ENCODE measurements at places on chromosomes 16 and 17.
A peak's percentile ranks its signal among the peaks of the same experiment; 100 is the strongest.

DNA sequence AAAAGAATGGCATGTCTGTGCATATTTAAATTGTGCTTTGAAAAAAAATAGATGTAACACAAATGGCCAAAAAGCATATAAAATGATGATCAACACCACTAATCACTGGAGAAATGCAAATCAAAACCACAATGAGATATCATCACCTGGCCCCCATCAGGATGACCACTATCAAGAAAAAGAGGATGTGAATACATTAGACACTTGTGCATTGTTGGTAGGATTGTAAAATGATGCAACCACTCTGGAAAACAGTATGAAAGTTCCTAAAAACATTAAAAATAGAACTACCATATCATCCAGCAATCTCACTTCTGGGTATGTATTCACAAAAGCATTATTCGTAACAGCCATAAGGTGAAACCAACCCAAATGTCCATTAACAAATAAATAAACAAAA is 91.5 kb downstream of the SPAG9 start:
- ATAC-seq, result no peak

DNA sequence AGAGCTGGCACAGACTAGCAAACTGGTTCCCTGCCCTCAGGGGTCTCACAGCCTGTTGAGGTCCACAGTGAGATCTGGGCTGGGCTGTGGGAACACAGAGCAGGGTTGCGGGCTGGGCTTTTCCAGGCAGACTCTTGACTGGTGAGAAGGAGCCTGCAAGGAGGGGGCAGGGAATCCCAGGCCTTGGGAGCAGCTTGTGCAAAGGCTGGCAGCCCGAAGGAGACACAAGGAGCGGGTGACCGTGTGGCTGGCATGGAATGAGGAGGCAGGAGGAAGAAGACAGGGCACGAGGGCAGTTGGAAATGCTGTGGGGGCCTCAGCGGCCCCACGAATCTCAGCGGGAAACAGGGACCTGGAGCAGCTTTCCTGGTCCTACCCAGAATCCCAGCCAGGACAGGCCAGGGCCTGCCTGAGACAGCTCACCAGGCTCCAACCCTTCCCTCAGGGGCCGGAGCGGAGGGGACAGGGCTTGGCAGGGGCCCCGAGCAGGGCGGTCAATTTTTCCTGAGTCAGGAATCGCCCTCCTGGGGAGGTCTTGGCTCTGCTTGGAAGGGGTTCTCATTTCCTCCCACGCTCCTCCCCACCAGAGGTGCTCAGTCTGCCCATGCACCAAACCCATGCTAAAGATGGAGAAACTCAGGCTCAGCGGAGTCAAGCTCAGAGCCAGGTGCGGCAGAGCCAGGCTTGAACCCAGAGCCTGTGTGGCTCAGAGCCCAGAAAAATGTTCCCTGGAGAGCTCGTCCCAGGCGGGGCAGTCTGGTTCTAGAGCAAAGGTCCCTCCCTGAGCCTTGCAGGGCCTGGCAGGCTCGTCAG is 9.2 kb upstream of the SNN start:
- no peak for ATAC-seq

GRCh38 chr17:66492561-66493005 is 190.2 kb downstream of the PRKCA start:
- ATAC-seq, result no peak

DNA sequence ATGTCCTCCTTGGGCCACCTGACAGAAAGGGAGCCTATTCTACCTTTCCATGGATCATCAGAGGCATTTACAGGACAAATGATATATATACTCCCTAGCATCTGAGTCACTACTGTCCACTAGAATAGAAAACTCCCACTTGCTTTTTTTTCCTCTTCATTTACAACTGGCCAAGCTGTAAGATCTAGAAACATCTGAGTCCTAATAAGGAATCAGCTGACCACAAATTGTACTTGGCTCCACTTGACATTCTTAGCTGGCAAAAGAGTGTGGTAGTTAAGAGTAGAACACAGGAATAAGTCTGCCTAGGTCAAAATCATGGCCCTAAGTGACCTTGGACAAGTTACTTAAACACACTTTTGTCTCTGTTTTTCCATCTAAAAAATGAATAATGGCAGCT is 5.2 kb downstream of the RUSF1 start:
- ATAC-seq, result no peak

GRCh38 chr17:77854759-77855745 is 103.5 kb upstream of the TNRC6C start:
- ATAC-seq, result no peak

GRCh38 chr16:81220349-81220748 is 18.1 kb upstream of the BCO1 start:
- ATAC-seq, result no peak

DNA sequence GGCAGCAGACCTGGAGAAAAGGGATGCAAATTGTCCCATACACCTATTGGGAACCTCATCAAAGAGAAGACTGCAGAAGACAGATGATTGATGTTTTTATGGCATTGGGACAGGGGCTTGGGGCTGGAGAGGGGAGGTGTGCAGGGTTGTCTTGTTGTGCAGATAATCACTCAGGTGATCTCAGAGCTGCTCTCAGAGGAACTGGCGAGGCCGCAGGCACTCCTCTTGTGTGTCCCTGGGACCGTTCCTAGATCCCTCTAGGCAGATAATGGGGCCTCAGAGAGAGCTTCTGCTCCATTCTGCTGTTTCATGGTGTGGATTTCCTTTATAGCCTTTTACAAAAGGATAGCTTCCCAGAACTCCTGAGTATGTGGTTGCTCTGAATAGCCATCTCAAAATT is 1.6 kb downstream of the RNF213 start:
- no peak for ATAC-seq

GRCh38 chr17:69909389-69909788 is 165.6 kb upstream of the KCNJ16 start:
- ATAC-seq, result no peak

DNA sequence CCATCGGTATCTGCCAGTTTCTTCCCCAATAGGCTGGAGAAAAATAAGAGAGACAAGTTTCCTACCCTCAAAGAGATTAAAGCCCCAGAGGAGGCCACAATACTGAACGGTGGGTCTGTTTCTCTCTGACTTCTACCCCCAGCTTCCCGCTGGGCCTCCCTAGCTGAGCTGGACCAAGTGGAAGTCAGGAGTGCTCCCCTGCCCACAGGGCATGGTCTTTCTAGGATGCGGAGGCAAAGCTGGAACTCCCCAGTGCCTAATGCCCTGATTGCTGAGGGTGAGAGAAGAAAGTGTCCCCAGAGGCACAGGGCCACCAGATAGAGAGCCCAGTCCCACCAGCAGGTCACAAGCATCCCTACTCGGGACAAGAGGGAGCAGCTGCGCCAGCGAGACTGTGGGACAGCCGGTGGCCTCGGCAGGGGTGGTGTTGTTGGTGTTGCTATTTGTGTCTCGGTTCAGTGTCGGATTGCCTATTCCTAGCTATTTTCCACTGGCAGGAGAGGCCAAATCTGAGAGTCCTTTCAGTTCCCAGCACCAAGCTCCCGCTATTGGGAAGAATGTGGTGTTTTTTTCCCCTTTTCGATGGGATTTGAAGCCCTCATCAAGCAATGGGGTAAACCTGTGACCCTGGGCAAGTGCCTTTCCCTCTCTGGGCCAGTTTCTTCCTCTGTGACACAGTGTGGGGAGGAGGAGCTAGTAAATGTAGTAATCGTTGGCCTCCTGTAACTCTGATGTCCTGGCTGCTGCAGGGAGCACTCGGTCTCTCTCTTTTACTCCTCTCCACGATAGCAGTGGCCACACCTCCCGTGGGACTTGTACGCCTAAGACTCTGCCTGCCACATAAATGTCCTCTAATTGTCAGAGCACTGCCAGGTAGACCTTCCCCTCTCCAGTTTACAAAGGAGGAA is 22.5 kb upstream of the TBX2 start:
- no peak for ATAC-seq

- no peak for ATAC-seq
Measured at GRCh38 chr17:51346218-51346982, 86.1 kb downstream of the UTP18 start.

DNA sequence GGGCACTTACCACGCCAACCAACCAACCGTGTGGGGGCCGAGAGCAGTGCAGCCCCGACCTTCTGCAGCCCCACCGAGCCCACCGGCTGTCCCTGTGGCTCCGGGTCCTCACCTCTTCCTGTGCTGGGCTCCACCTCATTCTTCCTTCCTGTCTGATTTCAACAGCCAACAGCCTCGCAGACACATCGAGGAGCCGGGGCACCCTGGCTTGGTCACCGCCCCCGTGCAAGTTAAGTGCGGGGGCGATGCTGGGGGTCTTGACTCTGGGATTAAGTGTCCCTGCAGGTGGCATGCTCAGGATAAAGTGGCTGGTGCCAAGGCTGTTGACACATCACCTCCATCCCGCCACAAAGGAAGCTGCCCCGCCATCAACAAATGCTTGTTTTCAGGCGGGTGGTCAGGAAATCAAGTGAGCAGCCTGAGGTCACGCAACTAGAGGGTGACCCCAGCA is at the start of gene NLRC3:
Gene NLRC3 (minus strand): TSS at position 102 of the 451 bp plus-strand sequence. CDS start 12,367 bp downstream, outside the sequence.
- ATAC-seq, result peak; percentile 22

- ATAC-seq, result no peak
Measured at GRCh38 chr16:72187551-72187950, 15.6 kb upstream of the PMFBP1 start.

GRCh38 chr16:81841722-81842121 is 62.6 kb downstream of the PLCG2 start:
- ATAC-seq, result no peak

DNA sequence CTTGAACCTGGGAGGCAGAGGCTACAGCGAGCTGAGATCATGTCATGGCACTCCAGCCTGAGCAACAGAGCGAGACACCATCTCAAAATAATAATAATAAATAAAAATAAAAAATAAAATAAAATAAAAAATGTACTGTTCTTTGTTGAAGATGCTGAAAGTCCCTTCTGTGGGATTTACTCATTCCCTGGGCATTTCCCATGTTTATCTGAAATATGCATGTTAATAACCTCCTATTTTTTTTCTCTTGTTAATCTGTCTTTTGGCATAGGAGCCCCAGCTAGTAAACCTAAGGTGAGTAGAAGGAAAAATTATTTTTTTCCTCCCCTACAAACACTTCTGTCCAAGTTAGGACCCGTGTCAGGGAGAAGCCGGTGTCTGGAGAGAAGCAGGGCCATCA is 34.4 kb downstream of the TMEM92 start:
- no peak for ATAC-seq

DNA sequence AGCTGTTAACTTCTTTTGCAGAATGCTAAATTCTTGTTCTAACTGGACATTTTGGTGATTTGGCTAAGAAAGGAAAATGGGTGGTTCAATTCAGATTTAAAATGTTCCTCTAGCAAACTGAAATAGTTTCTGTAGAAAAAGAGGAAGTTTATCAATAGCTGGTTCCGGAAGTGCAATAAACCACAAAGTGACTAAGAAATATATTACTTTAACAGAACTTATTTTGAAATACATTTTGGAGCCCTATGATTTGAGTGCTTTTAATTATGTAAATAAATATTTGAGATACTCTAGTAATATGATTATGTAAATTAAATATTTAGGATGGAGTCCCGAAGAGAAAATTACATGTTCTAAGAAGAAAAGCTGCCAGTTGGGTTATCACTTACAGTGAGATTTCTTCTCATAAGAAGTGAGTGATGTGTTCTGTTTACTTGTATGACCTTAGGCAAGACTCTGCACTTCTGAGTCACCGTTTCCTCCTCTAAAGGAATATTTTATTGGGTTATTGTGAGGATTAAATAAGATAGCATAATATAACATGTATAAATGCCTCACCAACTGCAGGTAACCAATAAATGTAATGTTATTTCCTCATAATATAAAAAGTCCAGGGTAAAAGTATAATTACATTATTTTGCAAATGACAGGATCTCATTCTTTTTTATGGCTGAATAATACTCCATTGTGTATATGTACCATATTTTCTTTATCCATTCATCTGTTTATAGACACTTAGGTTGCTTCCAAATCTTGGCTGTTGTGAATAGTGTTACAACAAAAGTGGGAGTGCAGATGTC is at the start of gene EVI2B:
Gene EVI2B (minus strand): TSS at position 73 of the 800 bp plus-strand sequence. CDS start 8,445 bp downstream, outside the sequence.
- ATAC-seq, result peak; percentile 55

DNA sequence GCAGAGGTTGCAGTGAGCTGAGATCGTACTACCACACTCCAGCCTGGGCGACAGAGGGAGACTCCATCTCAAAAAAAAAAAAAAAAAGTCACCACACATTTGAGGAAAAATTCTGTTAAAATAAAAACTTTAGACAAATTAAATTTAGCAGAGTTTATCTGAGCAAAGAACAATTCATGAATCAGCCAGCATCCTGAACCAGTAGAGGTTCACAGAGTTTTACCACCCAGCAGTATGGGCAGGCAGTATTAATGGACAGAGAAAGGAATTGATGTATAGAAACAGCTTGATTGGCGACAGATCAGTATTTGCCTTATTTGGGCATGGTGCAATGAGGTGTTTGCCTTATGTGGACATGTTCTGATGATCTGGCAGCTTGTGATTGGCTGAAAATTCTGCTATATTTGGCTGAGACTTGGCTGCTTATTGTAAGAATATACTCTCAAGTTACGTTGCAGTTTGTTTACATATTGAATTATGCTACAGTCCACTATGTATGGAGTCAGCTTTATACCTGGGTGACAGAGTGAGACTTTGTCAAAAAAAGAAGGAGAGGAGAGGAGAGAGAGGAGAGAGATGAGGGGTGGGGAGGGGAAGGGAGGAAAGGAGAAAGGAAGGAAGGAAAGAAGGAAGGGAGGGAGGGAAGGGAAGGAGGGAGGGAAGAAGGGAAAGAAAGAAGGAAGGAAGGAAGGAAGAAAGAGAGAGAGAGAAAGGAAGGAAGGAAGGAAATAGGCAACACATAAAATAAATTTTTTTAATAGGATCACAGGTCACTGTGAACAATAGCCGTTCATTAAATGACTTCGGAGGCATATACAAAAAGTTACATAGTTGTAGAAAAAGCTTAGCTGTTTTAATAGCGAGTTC is 14.6 kb downstream of the ABCC3 start:
- no peak for ATAC-seq

DNA sequence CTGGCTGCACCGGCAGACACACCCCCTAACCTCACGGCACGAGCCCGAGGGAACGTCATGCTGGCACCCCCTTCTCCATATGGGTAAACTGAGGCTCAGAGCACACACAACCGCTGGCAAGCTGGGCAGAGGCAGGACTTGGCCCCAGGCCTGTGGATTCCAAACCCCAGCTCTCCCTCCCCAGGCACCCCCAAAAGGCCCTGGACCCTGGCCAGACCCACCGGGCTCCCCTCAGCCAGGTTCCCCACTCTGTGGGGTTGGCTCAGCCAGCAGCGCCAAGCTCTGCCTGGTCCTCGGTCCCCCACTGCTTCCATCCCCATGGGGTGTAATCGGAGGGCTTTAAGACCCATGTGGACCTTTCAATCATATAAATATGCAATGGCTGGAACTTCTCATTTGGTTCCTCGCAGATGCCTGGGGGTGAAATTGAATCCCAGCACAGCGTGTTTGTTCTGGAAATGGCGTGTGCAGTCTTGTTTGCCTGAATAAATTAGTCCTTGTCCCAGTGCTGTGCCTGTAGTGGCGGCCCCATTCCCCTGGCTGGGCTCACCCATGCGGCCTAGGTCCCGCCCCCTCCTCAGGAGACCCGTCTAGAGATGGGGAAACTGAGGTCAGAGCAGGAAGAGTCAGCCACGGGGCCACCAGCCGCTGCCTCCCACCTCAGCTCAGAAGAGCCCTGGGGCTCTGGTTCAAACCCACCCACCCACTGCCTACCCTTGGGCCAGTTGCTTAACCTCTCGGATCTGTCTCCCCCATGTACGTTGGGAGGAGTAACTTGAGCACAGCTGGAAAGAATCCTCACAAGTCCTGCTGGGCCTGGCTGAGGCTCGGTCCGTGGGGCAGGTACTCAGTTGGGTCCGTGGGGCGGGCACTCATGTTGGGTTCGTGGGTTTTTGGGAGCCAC is 57.3 kb downstream of the ZFPM1 start:
- ATAC-seq, result no peak
